Activated T-helper 2 cell treated with anti-CD3 and anti-CD28 coated beads, Interferon-gamma antibody, Interleukin-2, Interleukin-4, amounts not matched to agents 10 μg/mL and 5 μg/mL and 100 μg/mL, durations not matched to agents 14 hours and 24 hours and 36 hours (primary cell): ENCODE measurements at places on chromosomes 16 and 17. TPM values are rescaled to one million over a fixed set of nuclear protein-coding genes. Genes with fewer than 3 reads are reported as not detected.

DNA sequence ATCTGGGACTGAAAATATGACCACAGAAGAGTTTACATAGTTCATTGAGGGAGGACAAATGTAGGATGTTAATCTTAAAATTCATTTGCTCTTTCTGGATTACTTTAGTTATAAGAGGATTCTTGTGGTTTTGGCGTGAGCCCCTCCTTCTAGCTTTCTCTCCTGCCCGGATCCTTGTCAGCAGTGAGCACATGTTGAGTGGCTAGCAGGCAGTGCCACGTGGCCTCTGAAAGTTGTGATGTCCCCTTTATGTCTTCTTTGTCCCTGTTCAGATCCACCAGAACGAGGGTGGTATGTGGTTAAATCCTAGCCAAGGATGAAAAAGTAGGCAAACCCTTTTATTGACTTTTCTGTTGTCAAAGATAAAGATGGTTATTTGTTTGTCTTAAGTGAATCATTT is 83.8 kb downstream of the GNAO1 start:
- H3K27me3 ChIP-seq = peaks cover 21% of the 10 kb centered on the region
- no peak overlapping the region for H3K27ac ChIP-seq
- H3K36me3 ChIP-seq = no peaks in the 10 kb centered on the region
- no peak for DNase-seq

- H3K4me3 ChIP-seq = no peak overlapping the region
- H3K27me3 ChIP-seq = peaks cover 6% of the 10 kb centered on the region
- H3K27ac ChIP-seq = no peak overlapping the region
- H3K36me3 ChIP-seq = no peaks in the 10 kb centered on the region
- no peaks in the 10 kb centered on the region for H3K4me1 ChIP-seq
- no peak for DNase-seq
Measured at GRCh38 chr16:79402920-79403319, 197.6 kb downstream of the MAF start.

GRCh38 chr17:35289222-35289621 is 46.4 kb downstream of the SLFN5 start:
- H3K27me3 ChIP-seq = peaks cover 29% of the 10 kb centered on the region
- peak overlapping the region; percentile 34 for H3K4me3 ChIP-seq
- DNase-seq = no peak

TNP2 gene
- total RNA-seq = not detected in 2 replicates

NHLRC4 gene
- 1.1 and 1.3 TPM in 2 replicates for total RNA-seq

CLEC18C gene
- 0.32 and 0.39 TPM in 2 replicates for total RNA-seq

NPB gene
- 0.28 and 0.39 TPM in 2 replicates for total RNA-seq

DNA sequence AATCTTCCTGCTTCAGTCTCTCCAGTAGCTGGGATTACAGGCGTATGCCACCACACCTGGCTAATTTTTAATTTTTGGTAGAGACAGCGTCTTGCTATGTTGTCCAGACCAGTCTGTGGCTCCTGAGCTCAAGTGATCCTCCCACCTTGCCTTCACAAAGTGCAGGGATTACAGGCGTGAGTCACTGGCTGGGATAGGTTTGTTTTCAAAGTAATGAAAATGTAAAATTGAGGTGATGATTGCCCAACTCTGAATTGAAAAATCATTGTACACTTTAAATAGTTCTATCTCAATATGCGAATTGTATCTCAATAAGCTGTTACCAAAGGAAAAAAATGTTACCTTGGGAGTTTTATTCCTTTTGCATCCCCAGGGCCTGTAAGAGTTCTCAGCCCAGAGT is 1.2 kb upstream of the AMFR start:
- DNase-seq = no peak
- peak overlapping the region; percentile 40 for H3K27ac ChIP-seq
- H3K4me3 ChIP-seq = peak overlapping the region; percentile 73
- H3K36me3 ChIP-seq = peaks cover 23% of the 10 kb centered on the region
- no peaks in the 10 kb centered on the region for H3K27me3 ChIP-seq

DNA sequence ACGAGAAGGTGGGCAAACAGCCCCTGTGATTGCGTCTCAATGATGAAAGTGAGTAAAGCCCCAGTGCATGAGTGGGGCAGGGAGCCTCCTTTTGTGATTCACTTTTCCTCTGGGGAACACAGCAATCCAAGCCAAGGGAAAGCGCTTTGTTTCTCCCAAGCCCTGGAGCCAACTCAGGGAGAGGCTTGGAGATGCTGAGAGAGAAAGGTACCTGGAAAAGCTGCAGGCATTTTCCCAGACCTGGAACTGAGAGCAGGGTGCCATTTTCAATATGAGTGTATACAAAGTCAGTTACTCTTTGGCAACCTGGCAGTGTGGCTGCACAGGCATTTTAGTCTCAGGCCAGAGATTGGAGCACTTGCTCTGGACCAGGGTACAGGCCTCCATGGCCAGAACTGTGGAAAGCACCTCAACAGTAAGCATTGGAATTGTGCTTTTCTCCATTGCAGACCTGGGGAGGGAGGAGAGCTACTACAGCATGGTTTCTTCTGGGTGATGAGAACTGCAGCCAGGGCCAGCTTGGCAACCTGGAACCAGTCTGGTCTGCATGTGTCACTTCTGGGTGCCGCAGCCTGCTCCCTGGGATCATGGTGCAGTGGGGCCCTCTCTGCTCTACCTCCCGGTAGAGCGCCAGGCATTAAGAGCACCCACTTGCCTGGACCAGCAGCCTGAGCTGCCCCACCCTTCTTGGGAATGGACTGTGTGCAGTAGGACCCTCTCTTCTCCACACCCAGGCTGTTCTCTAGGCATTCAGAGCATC is 89.0 kb upstream of the CDH5 start:
- H3K4me1 ChIP-seq = no peaks in the 10 kb centered on the region
- DNase-seq = no peak

DNA sequence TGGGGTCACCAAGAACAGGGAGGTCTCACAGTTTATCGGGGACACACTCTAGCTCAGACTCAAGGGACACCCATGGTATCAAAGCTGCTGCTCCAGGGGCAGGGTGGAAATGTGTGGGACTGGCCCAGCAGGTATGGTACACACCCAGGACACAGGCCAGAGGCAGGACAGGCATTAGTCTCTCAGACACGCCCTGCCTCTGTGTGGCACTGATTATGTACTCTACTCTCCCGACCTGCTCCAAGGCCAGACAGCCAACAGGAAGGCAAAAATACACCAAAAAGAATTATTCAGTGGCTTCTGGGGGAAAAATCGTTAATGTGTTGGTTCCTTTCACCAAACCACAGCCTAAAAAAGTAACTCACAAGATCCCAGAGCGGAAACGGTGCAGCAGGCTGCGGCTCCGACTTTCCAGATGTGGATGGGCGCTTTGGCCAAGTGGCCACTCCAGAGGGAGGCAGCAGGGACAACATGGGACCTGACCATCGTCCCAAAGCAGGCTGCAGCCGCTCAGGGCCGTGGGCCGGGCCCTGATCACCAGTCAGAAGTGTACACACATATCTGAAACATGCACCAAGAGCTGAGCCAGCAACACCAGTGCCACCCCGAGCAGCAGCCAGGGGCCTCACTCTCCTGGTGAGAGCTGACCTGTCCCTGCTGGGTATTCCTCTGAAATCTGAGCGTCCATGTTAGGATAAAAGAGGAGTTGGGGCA is 1.0 kb upstream of the SIRT7 start:
- peaks cover 55% of the 10 kb centered on the region for H3K36me3 ChIP-seq
- H3K4me3 ChIP-seq = peak overlapping the region; percentile 92
- no peaks in the 10 kb centered on the region for H3K27me3 ChIP-seq

SLC47A1 gene
- 0.07 and 0.25 TPM in 2 replicates for total RNA-seq

TEX14 gene
- total RNA-seq = 0.09 and 0.18 TPM in 2 replicates

TPSG1 gene
- total RNA-seq = not detected in 2 replicates

ASB16 gene
- total RNA-seq = 0.21 and 0.59 TPM in 2 replicates

- peaks cover 15% of the 10 kb centered on the region for H3K27me3 ChIP-seq
- no peak overlapping the region for H3K4me3 ChIP-seq
- H3K4me1 ChIP-seq = peaks cover 13% of the 10 kb centered on the region
- no peak overlapping the region for H3K27ac ChIP-seq
- no peaks in the 10 kb centered on the region for H3K36me3 ChIP-seq
Measured at GRCh38 chr17:65243838-65244625, 106.9 kb downstream of the RGS9 start.

DNA sequence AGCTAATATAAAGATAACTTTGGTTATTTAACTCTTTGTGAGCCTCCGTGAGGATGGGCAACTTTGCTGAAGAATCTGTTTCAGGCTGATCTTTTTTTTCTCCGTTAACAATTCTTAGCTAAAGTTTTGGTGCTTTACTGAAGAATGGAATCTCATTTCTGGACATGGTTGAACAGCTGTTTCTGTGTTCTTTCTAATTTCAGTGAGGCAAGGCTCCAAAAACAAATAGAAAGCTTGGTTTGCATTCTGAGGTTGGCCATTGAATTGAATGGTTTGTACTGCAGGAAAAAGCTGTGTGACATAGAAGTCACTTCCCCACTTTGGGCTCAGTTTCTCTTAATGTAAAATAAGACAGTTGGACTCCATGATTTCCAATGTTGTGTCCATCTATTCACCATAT is 22.3 kb upstream of the HLF start:
- peaks cover 8% of the 10 kb centered on the region for H3K4me1 ChIP-seq
- DNase-seq = no peak
- no peaks in the 10 kb centered on the region for H3K36me3 ChIP-seq
- no peak overlapping the region for H3K27ac ChIP-seq
- no peak overlapping the region for H3K4me3 ChIP-seq

DNA sequence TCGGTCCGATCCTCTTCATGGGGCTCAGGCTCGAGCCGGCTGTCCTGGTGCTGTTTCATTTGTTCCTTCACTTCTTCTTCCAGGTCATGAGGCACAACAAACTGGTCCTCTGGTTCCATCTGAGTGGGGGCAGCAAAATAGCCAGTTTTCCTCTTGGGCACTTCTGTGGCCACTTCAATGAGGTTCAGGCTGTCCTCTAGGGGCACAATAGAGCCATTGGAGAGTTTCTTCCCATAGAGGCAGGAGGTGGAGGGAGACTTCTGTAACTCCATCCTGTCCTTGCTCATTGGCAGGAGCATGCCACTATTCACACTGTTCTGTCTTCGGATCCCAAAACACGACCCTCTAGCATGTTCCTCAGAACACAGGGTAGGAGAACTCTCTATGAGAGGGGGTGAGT is 22.9 kb downstream of the MARVELD3 start:
- no peaks in the 10 kb centered on the region for H3K4me1 ChIP-seq
- H3K4me3 ChIP-seq = no peak overlapping the region
- no peaks in the 10 kb centered on the region for H3K27me3 ChIP-seq
- DNase-seq = no peak
- H3K27ac ChIP-seq = no peak overlapping the region

DNA sequence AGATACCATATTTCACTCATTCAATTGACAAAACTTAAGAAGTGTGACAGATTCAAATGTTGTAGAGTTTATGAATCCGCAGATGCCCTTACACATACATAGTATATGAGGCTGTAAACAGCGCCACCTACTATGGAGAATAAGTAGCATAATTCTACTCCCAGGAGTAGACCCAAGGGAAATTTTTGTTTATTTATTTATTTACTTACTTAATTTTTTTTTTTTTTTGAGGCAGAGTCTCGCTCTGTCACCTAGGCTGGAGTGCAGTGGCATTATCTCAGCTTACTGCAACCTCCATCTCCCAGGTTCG is 35.5 kb downstream of the GAN start:
- no peak overlapping the region for H3K4me3 ChIP-seq
- DNase-seq = no peak
- peaks cover 13% of the 10 kb centered on the region for H3K4me1 ChIP-seq
- no peaks in the 10 kb centered on the region for H3K27me3 ChIP-seq

DNA sequence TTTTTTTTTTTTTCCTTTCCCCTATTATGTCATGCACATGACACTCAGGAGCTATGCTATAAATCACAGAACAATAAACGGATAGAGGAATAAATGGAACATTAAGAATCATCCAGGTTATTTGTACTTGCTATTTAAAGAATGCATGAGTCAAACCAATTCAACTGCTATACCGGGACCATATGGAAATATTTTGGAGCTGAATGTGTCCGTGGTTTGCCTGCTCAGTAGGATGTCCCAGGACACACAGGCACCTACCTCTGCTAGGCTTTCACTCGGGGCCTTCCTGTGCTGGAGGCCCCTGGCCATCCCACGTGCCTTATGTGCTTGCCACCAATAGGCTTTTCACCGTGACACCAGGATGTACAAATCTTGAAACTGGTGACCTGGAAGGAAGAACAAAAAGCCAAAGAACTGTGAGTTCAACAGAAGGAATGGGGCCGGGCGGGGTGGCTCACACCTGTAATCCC is 15.3 kb upstream of the SEC14L1 start:
- peaks cover 40% of the 10 kb centered on the region for H3K4me1 ChIP-seq
- H3K27ac ChIP-seq = peak overlapping the region; percentile 1
- no peak for DNase-seq
- H3K36me3 ChIP-seq = no peaks in the 10 kb centered on the region

DNA sequence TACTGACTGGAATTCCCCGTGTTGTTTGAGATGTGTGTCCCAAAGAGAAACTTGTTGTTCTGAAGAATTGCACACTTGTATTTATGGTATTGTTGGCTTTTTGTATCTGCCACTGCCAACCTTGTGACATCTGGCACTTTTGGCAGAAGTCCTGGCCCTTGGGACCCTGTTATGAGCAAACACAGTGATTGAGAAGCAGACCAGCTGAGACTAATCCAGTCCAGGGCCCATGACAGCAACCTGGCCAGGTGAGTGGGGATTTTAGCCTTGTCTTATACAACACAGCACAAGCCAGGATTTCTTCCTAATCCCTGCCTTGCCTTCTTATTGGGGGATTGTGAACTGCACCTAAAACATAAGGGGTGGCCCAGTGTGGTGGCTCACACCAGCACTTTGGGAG is 80.0 kb downstream of the NTN1 start:
- H3K4me1 ChIP-seq = no peaks in the 10 kb centered on the region
- peaks cover 3% of the 10 kb centered on the region for H3K27me3 ChIP-seq
- no peak overlapping the region for H3K4me3 ChIP-seq

DNA sequence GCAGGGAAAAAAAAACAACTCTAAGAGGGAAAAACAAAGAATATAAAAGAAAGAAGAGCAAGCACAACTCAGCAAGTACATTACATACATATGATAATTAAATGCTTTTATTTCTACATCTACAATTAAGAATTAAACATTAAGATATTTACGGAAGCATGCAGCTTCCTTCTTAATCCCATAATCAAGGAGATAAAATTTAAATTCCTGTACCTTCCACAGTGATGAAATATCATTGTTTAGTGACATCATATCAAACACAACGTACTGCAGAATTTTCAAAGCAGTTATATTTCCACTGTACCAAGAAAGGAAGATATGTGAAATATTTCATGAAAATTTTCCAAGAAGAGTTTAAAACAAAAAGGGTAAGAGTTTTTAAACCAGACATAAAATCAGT is 26.0 kb downstream of the KANSL1 start:
- no peaks in the 10 kb centered on the region for H3K27me3 ChIP-seq
- DNase-seq = no peak
- H3K4me1 ChIP-seq = peaks cover 49% of the 10 kb centered on the region

PSKH1 gene
- total RNA-seq = 15.5 and 16.5 TPM in 2 replicates

- no peak overlapping the region for H3K27ac ChIP-seq
- H3K27me3 ChIP-seq = no peaks in the 10 kb centered on the region
- no peak overlapping the region for H3K4me3 ChIP-seq
- no peak for DNase-seq
- no peaks in the 10 kb centered on the region for H3K4me1 ChIP-seq
Measured at GRCh38 chr17:46878055-46878454, 26.7 kb downstream of the WNT9B start.
